ENCODE measurements at places on chromosomes 6 and 20. TPM values are rescaled to one million over a fixed set of nuclear protein-coding genes. Genes with fewer than 3 reads are reported as not detected.
A peak's percentile ranks its signal among the peaks of the same experiment; 100 is the strongest.

- no peak for DNase-seq
- no peaks in the 10 kb centered on the region for H3K4me1 ChIP-seq
- no peak overlapping the region for H3K27ac ChIP-seq
- no peak overlapping the region for H3K4me3 ChIP-seq
Measured at GRCh38 chr20:53425481-53425880, 168.2 kb downstream of the ZNF217 start.

DNA sequence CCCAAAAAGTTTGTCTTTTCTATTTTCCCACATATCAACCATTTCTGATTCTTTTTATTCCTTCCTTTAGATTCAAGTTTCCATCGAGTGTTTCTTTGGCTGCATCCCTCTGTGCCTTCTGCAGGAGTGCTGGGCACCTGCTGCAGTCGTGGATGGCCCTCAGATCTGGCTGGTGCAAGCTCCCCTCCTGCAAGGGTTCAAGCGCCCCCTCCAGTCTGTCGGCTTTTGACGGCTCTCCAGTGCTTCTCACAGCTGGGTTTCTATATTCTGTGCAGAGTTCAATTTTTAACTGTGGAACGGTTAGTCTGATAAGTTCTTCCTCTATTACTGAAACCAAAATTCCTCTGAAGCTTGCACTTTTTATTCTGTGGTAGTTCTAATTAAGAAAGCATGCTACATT, 132.1 kb downstream of the HUS1B start:
- H3K4me1 ChIP-seq: peaks cover 3% of the 10 kb centered on the region
- DNase-seq: no peak
- H3K27ac ChIP-seq: no peak overlapping the region
- H3K4me3 ChIP-seq: no peak overlapping the region

GRCh38 chr6:140441256-140441655, 1066.8 kb upstream of the CITED2 start:
- no peaks in the 10 kb centered on the region for H3K36me3 ChIP-seq
- no peaks in the 10 kb centered on the region for H3K27me3 ChIP-seq
- no peak overlapping the region for H3K4me3 ChIP-seq
- no peak overlapping the region for H3K27ac ChIP-seq
- H3K4me1 ChIP-seq: no peaks in the 10 kb centered on the region

DNA sequence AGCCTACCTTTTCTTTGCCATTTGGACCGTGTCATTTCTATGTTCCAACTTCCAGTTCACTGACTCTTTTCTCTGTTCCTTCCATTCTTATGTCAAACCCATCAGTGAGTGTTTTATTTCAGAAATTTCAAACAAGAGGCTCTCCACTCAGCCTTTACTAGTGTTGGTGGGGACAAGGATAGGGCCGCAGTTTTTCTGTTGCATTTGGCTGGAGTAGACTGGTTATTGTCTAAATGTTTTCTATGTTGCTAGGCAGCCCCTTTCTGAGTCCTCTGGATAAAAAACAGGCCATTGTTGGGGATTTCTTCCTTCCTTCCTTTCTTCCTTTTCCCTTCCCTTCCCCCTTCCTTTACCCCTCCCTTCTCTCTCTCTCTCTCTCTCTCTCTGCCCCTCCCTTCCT, 288.6 kb downstream of the PRKN start:
- H3K36me3 ChIP-seq: no peaks in the 10 kb centered on the region
- no peaks in the 10 kb centered on the region for H3K27me3 ChIP-seq

Gene PRPH2
- total RNA-seq: 1.7 TPM

Gene CCN5
- 44.8 TPM for total RNA-seq

DNA sequence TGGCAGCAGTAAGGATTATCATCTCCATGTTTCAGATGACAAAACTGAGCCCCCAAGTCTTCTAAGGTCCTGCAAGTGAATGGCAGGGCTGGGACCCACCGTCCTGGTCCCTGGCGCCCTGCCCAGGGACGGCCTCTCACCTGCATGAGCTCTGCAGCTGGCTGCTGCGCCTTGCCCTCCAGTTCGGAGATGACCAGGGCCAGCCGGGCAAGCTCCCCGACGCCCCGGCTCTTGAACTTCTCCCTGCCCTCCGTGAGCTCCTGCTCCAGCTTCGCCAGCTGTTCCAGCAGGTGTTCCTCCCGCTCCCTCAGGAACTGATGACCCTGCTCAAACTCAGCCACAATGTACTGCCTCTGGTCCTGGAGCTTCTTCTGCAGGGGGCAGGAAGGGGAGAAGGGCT, 16.8 kb downstream of the TRIM26 start:
- DNase-seq: no peak
- no peaks in the 10 kb centered on the region for H3K27me3 ChIP-seq
- H3K4me3 ChIP-seq: no peak overlapping the region
- H3K27ac ChIP-seq: no peak overlapping the region
- H3K36me3 ChIP-seq: peaks cover 32% of the 10 kb centered on the region

Gene KCNQ5
- 0.74 TPM for total RNA-seq

GRCh38 chr6:89375427-89376267, 23.1 kb upstream of the UBE2J1 start:
- H3K27me3 ChIP-seq: no peaks in the 10 kb centered on the region
- H3K4me1 ChIP-seq: no peaks in the 10 kb centered on the region
- no peak overlapping the region for H3K4me3 ChIP-seq
- H3K36me3 ChIP-seq: peaks cover 4% of the 10 kb centered on the region

- H3K4me3 ChIP-seq: no peak overlapping the region
- H3K27me3 ChIP-seq: no peaks in the 10 kb centered on the region
- H3K4me1 ChIP-seq: no peaks in the 10 kb centered on the region
- H3K36me3 ChIP-seq: no peaks in the 10 kb centered on the region
Measured at GRCh38 chr6:156256161-156256560, 521.0 kb upstream of the ARID1B start.

DNA sequence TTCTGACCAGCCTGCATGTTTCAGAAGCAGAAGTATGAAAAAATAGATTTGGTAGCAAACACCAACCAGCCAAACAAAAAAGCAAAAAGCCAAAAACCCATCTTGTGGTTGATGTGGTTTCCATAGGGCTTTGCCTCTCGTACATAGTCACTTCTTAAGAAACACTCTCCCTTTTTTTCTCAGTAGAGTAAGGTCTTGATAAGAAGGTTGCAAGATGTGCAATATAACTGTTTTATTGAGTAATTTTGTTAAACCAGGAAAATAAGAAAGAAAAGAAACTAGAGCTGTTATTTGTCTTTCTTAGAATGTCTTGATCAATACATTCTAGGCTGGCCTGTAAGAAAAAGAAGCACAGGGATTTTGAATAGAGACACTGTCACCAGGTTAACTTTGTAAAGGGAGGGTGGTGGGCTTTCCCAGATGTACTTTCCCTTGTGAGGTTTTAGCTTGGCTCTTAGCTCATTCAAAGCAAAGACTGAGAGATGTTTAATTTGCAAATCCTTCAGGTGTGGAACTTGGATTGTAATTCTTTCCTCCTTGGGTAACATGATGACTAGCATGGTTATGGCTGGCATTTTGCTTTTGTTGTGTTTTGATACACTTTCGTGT, 49.7 kb downstream of the AKAP12 start:
- no peaks in the 10 kb centered on the region for H3K27me3 ChIP-seq
- no peak overlapping the region for H3K27ac ChIP-seq
- H3K4me3 ChIP-seq: no peak overlapping the region
- H3K36me3 ChIP-seq: no peaks in the 10 kb centered on the region
- no peak for DNase-seq
- peaks cover 3% of the 10 kb centered on the region for H3K4me1 ChIP-seq

DNA sequence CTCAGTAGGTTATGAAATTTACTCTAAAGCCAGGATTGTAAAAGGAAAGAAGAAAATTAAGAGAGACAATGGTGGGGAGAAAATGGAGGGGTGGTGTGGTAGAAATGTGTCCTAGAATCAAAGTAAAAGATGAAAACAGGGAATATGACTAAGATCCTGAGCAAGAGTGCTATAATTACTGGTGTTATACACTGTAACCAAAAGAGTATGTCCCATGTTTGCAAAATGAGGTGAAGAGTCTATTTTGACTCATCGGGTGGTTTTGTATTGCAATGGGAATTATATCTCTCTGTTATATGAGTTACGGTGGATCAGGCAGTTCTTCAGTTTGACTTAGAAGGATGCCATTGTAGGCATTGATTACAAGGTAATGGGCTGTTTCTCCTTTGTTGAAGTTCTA, 8.5 kb downstream of the L3MBTL3 start:
- no peaks in the 10 kb centered on the region for H3K27me3 ChIP-seq
- no peak overlapping the region for H3K4me3 ChIP-seq
- no peaks in the 10 kb centered on the region for H3K36me3 ChIP-seq

DNA sequence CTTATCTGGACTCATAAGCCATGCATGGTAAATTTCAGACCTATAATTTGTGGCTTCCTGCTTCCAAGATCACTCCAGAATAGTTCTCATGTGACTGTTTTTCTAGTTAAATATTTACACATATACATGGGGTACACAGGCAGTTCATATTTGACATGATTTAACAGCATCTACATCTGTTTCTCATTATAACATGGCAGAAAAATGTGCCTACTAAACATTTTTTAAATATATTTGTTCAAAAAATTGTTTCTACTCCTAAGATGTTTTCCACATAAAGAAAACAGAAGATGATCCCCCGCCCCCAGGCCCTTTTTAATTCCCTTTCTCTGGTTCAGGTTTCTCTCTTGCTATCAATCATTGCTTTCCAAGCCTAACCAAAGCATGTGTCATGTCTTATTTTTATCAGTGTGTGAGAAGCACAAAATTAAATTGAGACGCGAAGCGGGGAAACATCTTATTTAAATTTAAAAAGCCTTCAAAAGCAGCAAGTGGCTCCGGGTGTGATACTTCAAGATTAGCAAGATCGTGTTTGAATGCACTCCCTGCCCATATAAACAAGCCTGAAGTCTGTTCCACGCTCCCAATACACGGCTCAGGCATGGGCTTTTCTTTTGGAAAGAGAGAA, 37.3 kb downstream of the IPCEF1 start:
- DNase-seq: peak; percentile 49
- no peaks in the 10 kb centered on the region for H3K36me3 ChIP-seq
- H3K27ac ChIP-seq: no peak overlapping the region
- no peaks in the 10 kb centered on the region for H3K27me3 ChIP-seq

GRCh38 chr20:50848846-50849673, 54.2 kb downstream of the BCAS4 start:
- no peaks in the 10 kb centered on the region for H3K27me3 ChIP-seq
- no peaks in the 10 kb centered on the region for H3K4me1 ChIP-seq
- H3K4me3 ChIP-seq: no peak overlapping the region
- DNase-seq: no peak
